ENCODE measurements at places on chromosomes 2 and 18.
A peak's percentile ranks its signal among the peaks of the same experiment; 100 is the strongest.

DNA sequence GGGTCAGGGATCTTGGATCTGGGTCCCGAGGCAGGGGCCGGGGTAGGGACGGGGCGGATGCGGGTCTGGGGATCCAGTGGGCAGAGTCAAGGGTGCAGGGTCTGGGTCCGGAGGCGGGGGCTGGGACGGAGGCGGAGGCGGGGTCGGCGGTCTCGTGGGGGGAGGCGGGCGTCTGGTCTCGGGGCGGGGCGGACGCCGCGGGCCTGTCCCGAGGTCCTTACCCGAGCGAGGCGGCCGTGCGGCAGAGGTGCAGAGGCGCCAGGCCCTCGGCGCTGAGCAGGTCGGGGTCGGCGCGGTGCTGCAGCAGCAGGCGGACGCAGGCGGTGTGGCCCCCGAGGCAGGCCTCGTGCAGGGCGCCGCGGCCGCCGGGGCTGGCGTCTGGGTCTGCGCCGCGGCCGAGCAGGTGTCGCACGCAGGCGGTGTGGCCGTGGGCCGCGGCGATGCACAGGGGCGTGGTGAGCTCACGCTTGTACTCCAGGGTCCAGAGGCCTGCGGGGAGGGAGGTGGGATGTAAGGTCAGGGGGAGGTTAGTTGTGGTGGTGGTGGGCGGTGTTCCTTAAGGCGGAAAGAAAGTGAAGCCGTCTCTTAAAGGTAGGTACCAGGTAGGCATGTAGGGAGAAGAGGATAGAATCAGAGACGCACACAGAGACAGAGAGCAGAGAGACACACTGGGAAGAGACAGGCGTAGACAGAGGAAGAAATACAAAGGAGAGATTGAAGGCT is 26.6 kb downstream of the ASB18 start:
- no peak for DNase-seq

GRCh38 chr18:24605444-24605843 is 145.0 kb downstream of the HRH4 start:
- DNase-seq = no peak

DNA sequence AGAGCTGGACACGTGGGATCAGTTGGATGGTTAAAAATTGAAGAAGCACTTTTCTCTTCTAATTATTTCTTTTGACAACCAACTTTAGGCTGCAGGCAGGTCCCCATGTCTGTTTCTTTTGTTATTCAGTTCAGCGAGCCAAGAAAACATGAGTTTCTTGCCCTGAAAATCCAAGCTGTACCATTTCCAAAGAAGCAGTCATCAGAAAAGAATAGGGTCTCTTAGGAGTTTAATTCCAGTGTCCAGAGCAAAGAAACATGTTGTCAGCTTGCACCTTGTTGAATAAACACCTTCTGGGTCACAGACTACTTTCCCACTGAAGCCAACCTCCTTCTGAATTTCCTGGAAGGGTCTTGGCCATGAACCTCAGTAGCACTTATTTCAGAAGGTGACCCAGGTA is 170.5 kb upstream of the COPS8 start:
- DNase-seq = no peak

DNA sequence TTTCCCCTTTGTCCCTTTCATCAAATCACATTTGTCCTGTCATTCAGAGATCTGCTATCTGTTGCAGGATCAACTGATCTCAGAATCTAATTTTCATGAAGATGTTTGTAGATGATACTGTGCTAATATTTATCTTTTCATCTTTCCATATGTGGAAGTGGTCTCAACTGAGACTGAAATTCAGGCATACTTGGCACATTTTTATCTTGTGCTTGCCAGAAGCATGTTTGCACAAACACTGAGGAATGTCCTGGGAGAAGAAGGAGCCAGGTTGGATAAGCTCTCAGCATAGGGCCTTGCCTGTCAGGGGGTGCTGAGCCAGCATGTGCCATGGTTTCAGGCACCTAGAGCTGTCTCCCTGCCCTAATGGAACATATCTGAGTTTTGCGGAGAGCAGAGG is 24.5 kb upstream of the MMADHC start:
- DNase-seq = no peak

DNA sequence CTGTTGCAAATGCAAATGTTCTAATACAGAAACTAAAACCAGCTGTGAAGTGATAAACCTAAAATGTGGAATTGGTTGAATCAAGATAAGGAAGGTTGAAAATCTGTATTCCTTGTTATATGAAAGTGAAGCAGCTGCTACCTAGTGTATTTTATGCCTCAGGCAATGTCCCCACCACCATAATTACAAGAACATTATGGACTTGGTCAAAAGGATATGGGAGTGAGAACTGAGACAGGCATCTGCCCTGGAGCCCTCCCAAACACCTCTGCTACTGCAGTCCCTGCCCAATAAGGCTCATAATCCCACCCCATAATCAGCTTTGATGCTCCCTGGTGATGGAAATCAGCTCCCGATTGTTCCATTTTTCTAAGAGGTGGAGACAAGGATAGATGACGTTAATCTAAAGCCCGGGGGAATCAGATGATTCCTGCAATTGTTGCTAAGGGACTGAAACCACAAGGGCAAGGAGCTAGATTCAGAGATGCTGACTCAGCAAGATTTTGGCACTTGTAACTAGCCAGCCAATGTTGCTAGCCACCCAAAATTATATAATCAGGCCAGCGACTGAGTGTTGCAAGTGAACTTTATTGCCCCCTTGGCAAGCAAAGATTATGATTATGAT is 69.5 kb downstream of the EVA1A start:
- DNase-seq = no peak

DNA sequence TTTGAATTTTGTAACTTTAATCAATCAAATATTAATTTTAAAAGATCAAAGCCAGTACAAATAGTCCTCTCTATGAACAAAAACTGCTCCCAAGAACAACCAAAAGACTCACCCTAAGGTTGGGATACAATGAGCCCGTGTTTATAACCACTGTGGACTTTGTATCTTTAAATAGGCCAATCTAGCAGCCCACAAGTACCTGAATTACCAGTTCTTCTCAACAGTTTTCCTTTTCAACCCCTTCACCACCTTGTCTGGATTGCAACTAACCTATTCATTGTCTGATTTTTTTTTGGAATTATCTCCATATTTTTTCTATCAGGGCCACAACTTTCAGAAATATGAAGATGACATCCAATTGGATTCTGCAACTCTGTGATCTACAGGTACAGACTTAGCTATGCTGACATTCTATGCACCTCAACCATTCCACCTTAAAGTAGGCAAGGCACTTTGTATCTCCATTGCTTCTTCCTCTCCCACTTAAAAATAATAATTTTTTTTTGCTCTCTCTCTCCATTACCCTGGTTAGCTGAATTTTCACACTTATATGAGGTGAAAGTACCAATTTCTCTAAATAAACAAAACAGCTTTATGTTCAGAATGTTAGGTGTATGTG is 81.9 kb upstream of the MAPRE2 start:
- no peak for DNase-seq

GRCh38 chr2:36568516-36569246 is 29.3 kb downstream of the FEZ2 start:
- DNase-seq = no peak

DNA sequence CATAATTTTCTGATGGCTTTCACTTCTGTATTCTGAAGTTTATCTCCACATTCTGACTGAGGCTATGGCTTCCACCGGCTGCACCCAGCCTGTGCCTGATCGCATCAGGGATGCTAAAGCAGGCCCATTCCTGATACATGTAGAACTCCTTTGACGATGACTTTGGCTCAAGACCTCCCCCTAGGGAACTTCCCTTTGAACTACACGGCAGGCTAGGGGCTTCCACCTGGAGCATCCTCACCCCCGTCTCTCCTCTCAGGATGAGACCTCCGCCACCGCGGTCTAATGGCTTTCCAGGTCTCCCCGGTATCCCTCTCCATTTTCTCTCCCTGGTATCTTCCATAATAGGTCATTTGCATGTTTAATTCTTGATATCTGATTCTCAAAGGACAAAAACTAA is 214.9 kb upstream of the CHST9 start:
- no peak for DNase-seq

- DNase-seq = no peak
These were observed 50.6 kb downstream of the ALPK2 start for GRCh38 chr18:58578321-58578720.

GRCh38 chr2:40451918-40452605 is at the start of gene SLC8A1:
Gene SLC8A1, minus strand, starts transcription at chr2:40452090.
- DNase-seq = peak; percentile 68

DNA sequence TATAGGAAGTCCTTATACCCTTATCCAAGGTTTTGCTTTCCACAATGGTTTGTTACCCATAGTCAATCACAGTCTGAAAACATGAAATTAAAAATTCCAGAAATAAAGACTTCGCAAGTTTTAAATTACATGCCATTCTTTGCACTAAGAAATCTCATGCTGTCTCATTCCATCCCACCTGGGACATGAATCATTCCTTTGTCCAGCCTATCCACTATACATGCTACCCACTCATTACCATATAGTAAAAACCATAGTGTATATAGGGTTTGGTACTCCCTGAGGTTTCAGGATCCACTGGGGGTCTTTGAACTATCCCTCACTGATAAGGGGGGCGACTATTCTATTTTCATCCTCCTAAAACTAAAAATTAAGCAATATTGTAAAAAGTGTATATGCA is 17.0 kb downstream of the SP3 start:
- DNase-seq = no peak

Measured in sigmoid colon (tissue), 7 donors.